Stimulated activated naive CD8-positive, alpha-beta T cell treated with anti-CD3 and anti-CD28 coated beads, Interleukin-15, Interleukin-2, amounts not matched to agents 100 U/mL and 50 U/mL, for 24 hours (primary cell): ENCODE measurements at places on chromosomes 3 and 15.

- no peak for DNase-seq
These were observed 52.7 kb downstream of the SNTN start for GRCh38 chr3:63705092-63705645.

- DNase-seq: no peak
These were observed 72.1 kb downstream of the LRIG1 start for GRCh38 chr3:66428733-66429132.

- DNase-seq: no peak
These were observed 49.2 kb downstream of the OXSR1 start for GRCh38 chr3:38214560-38214959.

- no peak for DNase-seq
These were observed 2.8 kb downstream of the CHAC1 start for GRCh38 chr15:40955930-40956540.

GRCh38 chr3:112456147-112456546 lies 43.1 kb downstream of the BTLA start:
- DNase-seq: no peak

GRCh38 chr3:128274837-128275236 lies 121.6 kb downstream of the EEFSEC start:
- no peak for DNase-seq

DNA sequence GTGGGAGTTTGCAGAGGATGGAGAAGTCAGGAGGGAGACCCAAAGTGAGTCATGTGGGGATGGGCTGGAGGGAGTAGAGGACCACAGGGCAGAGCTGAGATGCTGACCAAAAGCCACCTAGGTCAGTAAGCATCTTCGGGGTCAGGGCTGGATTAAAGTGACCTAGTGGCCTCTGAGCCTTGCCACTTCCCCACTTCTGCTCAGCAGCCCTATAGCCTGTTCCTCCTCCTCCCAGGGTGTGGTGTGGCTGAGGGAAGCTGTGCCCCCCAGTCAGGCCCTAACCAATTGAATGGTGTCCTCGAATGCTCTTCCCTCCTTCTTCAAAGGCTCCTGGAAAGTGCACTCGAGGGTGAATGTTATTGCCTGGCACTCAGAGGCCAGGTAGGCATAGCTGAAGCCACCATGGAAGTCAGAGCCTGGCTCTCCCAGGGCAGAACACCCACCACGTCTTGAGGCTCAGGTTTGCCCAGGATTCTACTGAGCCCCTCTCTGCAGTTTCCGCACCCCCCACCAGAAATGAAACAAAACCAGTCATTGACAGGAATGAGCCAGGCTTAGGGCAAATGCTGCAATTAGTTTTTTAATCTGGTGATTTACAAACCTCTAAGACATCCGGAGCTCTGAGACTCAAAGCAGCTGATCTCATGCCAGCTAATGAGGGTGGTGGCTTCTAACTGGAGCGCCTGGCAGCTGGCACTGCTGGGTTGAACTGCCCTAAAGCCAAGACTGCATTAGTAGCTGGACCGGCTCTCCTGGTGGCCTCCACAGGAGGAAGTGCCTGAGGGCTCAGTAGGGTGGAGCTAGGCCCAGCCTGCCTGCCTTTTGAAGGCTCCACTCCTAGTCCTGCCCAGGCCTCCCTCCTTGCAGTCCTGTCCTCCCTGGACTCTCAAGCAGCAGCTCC lies 26.0 kb upstream of the VIPR1 start:
- DNase-seq: no peak

GRCh38 chr3:112097378-112097777 lies 11.2 kb downstream of the C3orf52 start:
- DNase-seq: no peak

GRCh38 chr3:52218937-52219650 lies 6.4 kb downstream of the TLR9 start:
- DNase-seq: no peak

DNA sequence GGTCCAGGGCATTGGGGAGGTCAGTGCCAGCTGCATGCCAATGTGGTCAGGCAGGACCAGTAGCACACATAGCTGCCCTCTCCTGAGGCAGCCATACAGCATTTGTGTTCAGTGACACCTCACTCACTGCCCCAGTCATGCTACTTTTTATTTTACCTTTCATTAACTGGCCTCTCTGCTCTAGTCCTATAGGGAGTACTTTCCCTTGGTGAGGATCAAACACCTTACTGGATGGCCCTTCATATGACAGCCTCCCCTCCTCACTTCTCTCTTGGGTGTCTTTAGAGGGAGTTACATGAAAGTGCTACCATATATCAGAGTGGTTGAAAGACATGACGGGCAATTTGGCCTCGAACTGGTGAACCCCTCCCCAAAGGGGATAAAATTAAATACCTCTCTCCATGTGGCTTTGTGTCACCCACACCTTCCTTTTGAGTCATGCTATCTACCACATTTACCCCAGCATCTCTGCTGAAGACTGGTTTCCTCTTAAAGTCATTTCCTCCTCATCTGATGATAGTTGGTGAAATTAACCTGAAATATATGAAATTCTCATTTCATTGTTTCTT lies 17.6 kb downstream of the RLBP1 start:
- peak; percentile 43 for DNase-seq

DNA sequence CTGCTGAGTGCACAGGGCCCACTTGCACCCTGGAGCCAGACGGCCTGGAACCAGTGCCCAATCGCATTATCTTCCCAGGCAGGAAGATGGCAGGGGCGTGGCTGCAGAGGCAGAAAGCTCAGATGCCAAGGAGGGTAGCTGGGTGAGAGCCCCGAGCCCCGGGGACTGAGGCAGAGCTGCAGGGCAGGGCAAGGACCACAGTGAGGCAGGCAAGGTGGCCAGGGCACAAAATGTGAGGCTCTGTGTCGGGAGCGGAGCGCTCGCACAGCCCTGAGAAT lies 1.6 kb upstream of the CCDC33 start:
- no peak for DNase-seq

DNA sequence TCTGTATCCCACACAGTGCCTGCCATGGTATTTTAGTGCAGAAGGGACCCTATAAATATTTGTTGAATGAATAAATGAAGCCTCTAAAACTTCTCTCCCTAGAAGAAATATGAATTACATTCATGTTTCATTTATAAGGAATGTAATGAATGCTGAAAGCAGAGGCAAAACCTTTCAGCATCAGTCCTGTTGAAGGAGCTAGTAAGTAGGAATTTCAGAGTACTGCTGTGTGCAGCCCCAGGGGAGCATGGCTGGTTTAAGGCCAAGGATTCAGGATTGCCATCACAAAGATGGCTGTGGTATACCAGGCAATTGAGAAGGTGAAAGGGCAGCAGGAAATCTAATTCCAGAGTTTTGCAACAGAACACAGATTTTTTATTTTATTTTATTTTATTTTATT lies 1131.4 kb downstream of the IGSF11 start:
- no peak for DNase-seq

DNA sequence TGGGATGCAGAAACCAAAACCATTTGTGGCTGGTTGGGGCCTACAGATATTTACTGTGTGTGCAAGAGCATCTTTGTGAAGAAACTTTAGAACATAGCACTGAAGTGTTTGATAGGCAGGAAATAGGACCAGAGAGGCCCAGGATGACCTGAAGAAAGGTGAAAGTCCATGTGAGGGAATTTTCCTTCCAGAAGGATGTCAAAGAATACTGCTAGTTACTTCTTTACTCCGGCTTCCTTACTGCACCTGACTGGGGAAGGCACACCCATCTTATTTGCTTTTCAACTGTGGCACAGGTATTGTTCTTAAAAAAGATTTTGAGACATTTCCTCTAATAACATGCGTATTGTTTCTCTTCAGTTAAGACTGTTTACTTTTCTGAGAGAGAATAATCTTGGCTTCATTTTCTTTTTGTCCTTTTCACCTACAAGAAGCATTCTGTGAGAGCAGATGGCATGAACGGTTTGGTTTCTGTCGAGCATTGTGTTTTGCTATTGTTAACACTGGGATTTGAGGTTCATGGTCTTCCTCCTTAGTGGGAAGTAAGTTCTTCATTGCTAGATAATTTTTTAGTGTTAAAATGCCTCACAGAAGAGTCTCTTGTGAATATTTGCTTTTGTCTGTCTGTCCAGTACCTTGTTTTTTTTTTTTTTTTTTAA lies 71.5 kb downstream of the SLCO3A1 start:
- DNase-seq: no peak

- no peak for DNase-seq
These were observed 68.0 kb upstream of the PTPRG start for GRCh38 chr3:61493339-61493738.

- peak; percentile 72 for DNase-seq
These were observed 2.4 kb upstream of the CD96 start for GRCh38 chr3:111539351-111540331.

GRCh38 chr3:85851071-85851470 lies 892.3 kb downstream of the CADM2 start:
- no peak for DNase-seq

DNA sequence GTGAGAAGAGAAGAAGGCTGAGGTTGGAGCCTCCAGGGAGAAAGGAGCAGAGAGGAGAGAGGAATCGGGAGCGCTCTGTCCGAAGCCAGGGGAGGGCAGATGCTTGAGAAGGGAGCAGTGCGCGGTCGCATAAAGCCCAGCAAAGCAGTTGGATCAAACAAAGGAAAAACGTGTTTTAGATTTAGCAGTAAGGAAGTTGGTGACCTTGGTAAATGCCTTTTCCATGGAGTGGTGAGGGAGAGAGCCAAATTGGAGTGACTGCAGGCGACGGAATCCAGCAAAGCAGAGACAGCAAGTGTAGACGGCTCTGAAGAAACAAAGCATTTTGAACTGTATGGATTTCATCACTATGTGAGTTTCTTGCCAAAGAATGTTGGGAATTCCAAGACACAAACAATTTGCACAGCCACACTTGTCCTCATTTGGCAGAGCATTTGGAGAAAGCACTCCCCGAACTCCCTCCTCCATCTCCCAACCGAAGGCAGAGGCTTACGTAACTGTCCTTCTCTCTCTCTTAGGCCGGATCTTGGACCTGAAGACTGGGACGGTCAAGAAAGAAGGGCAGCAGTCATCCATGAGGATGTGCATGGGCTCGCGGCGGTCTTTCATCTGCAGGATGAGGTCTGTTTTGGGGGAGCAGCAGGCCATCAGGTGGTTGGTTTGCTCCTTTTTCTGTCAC lies 103.6 kb downstream of the ARNT2 start:
- DNase-seq: no peak

- DNase-seq: no peak
These were observed 225.1 kb downstream of the UACA start for GRCh38 chr15:70538278-70538677.

DNA sequence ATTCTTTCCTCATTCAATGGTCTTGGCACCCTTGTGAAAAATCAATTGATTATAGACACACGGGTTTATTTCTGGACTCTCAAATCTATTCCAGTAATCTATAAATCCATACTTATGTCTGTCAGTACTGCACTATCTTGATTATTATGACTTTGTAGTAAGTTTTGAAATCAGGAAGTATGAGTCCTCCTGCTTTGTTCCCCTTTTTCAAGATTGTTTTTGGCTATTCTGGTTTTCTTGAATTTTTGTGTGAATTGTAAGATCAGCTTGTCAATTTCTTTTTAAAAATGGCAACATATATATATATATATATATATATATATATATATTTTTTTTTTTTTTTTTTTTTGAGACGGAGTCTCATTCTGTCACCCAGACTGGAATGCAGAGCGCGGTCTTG lies 32.3 kb upstream of the CFAP20DC start:
- no peak for DNase-seq

DNA sequence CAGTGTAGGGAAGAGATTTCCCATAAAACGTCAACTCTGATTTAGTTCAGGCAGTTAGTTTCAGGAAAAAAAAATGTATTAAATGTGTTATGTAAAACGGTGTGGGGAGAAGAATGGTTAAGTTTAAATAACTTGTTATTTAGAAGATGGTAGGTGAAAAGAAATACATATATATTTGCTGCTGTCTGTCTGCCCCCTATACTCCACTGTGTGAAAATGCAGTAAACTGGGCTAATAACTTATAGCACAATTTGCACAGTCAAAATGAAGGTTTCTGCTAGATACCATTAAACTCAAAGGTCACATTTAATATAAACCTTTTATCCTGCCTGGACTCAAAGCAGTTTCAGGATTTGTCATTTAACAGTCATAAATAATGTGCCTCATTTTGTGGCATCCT lies 515.0 kb downstream of the FGF12 start:
- DNase-seq: no peak

DNA sequence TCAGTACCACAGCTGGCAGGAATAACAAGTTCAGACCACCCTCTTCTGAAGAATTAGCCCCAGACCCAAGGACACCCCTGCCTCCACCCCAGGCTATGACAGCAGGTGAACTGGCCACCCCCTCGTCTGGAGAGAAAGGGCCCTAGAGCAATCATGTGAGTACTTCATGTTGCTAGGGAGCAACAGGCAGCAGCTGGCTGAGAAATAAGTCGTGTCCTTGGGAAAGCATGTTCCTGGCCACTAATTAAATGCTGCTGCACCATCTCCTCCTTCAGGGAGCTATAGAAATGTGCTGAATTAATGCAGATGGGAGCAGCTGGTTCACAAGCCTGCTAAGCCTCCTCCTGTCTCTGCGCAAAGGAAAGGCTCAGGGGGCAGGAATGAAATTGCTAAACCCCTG lies 31.5 kb downstream of the MRPS11 start:
- no peak for DNase-seq
